ENCODE measurements at places on chromosomes 3 and 15.

DNA sequence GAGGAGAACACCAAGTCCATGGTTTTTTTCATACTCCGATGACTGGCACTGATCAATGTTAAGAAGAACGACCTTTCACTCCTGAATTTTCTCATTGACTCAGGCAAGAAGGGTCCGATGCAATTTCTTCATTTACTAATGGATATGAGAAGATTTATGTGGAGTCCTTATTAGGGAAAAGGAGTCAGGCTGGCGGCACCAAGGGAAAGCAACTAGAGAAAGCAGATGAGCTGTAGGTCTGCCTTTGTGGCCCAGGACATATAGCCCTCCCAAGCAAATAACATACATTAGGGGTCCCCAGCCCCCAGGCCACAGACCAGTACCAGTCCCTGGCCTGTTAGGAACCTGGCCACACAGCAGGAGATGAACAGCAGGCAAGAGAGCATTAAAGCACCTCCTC, 206.8 kb downstream of the KBTBD8 start:
- no peak for DNase-seq

DNA sequence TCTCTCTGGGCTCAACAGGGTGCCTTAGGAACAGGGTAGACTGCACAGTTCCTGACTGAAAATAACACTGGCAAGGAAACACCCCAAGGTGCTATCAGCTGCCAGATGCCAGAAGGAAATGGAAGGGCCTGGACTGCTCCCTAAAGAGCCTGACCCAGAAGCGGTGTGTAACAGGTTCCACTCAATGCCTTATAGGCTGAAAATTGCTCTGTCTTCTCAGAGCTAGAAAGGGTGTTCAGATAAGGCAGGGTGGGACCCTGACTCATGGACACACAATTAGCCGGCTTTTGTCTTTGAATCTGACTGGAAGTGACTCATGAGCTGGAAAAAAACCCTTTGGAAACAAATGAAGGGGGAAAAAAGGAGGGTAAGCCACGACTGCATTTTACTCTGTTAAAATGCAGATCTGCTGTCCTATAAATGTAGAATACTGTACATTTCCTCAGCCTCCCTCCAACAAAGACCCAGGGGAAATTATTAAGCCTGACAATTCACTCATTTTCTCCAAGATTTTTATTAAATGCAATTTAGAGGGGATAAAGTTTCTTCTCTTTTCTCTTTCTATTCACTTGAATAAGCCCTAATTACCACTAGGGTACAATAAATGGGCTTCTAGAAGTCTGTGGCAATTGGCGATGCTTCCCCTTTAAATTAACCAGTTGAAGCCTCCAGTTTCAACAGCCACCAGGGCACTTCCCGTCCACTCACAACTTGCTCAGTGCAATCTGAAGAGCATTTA, 160.2 kb upstream of the TBL1XR1 start:
- DNase-seq, result peak; percentile 32

DNA sequence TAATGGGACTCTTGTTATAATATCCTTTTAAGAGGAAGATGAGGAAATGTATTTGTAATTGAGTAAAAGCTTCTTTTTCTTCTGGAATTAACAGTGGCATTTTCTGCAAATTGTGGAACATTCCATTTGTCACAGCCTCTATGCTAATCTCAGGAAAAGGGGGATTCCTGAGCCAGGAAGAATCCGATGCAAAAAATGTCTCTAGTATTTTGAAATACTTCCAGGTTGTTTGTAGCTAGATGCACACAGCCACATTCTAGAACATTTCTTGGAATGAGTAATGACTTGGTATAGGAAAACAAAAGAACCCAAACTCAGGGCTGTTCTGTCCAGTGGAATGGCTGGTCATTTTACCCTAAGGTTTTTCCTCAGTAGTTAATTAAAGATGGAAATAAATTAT, 98.5 kb upstream of the SLC2A2 start:
- no peak for DNase-seq

- DNase-seq, result peak; percentile 27
Observed at GRCh38 chr3:27357665-27358258, 11.4 kb downstream of the NEK10 start.

DNA sequence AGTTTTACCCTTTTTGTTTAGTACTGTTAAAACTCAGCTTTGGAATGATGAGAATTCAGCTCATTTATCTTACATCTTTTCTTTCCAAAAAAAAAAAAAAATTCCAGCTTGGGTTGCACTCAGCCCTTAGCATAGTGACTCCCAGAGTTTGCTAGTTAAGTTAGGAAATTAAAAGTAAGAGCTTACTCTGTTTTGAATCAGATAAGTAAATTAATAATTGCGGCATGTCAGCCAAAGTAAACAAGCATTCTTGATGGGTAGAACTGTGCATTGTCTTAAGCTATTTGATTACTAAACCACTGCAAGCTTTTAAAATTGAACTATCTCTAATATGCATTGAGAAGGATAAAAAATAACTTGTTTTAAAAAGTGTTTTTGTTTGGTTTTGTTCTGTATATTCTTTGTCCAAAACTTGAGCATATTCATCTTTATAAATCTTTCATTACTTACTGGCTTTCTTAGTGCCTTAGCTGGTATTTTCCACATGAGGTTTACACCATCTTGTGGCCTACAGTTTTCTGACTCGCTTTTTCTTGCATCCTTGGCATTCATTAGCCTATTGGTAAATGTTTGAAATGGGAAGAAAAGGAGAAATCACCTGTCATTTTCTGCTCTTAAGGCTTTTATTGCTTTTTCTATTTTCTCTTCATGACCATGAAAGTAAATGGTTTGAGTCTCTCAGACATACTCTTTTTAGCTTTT, 107.6 kb downstream of the FILIP1L start:
- no peak for DNase-seq

DNA sequence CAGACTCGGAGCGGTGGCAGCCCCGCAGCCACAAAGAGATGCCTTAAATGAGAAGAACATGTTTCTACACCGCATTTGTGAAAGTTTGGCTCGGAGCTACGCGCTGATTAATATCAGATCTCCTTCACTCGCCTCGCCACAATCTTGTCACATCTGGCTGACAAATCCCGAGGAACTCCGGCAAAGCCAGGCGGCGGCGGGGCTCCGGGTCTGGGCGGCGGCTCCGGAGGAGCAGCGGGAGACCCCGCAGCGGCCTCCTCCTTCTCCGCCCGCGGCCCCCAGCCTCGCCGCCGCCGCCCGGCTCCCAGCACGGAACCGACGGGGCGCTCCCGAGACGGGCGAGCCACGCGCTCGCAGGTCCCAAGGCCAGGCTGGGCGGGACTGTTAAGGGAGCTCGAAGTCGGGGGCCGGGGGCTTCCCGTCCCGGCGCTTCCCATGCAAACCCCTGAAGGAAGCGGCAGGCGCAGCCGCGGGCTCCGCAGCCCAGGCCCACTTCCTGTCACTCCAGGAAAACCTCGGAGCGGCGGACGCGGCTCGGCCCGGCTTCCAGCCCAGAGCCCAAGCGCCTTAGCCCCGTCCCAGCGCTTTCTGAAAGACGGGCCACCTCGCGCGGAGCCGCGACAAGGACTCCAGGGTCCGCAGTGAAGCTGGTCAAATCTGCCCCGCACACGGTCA, 1.2 kb downstream of the BNC1 start:
- no peak for DNase-seq

DNA sequence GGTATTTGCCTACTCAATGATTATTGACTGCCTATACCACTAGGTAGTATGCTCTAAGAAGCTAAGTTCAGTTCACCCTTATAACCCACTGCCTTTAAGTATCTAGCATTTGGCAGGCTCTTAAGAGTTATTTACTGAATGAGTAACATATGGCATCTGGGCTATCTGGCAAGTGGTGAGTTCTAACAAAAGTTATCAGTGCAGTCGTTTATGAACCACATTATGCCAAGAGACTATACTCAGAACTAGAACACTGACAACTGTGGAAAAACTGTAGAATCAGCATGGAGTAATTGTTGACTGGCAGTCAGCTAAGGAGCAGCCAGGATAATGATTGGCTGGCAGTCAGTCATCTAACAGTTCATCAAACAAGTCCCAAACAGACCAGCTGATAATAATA, 25.8 kb downstream of the RAF1 start:
- DNase-seq, result no peak

Measured in GF-D8 (cell line).